ENCODE measurements at places on chromosomes 1 and 21.

- DNase-seq = no peak
Measured at GRCh38 chr1:4076346-4076745, 176.3 kb upstream of the C1orf174 start.

DNA sequence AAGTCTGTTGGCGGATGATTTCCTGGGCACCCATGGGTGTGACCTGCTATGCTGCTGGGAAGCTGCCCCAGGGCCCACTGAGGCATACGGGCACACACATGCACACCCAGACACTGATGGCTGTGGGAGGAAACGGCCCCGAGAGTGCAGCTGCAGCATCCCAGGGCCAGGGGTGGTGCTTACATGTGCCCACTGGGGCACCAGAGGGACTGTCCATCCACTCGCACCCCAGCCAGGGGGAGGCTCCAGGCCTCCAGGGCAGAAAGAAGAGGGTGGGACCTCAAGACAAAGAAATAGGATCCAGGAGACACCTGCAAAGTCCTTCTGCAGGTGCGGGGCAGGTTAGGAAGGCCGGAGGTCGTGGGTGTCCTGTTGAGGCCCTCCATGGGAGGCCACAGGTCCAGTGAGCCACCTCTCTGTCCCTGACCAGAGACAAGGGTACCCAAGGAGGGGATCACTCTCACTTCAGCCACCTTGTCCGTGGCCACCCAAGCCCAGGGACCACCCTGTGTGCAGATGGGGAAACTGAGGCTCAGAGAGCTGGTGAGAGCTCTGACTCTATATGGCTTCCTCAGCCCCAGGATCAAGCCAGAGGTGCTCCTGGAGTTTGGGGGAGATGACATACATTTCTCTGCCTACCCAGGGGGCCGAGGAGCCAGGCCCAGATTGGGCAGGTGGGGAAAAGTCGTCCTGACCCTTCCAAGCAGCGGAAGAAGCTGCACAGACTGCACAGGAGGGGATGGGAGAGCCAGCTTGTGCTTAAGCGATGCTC is 57.1 kb downstream of the WNT9A start:
- no peak for DNase-seq

- no peak for DNase-seq
Measured at GRCh38 chr1:237112663-237113062, 70.7 kb downstream of the RYR2 start.

DNA sequence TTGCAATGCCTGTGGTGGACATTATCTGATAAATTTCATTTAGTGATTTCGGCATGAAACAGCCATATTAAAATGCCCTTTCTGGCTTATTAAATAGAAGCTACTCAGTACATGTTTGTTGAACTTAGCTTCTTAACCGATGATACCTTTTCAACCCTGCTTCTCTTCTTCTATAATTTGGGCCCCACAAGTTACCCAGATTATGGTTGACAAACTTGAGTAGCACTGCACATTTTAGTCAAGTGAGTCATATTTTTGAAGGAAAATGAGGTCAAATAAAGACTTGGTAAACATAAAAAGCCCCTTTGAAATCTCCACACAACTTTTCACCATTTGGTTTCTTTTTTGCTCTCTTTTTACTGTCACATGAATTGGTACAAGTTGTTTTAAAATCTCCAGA is 33.8 kb downstream of the GIPC2 start:
- DNase-seq = peak; percentile 12

DNA sequence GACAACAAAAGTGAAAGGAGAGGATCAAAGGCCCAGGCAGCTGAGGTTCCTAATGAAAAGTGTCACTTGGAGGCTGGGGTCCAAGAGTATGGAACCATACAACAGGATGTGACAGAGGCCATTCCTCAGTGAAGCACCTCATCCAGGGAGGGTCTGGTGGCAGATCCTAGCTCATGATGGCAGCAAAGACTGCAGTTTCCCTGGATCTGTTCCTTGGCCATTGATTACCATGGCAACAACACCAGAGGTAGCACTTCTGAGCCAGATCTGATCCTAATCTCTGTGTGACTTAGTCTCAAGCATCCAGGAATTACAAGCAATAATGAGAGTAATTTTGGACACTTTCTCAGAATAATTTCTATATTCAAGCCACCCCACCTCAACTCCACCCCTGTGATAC is 12.9 kb downstream of the FAM177B start:
- DNase-seq = no peak

- DNase-seq = no peak
Measured at GRCh38 chr1:182261655-182262054, 129.9 kb downstream of the GLUL start.

- DNase-seq = no peak
Measured at GRCh38 chr21:15191342-15191741, 126.5 kb upstream of the NRIP1 start.

- DNase-seq = no peak
Measured at GRCh38 chr1:183937611-183938010, 99.9 kb downstream of the COLGALT2 start.

DNA sequence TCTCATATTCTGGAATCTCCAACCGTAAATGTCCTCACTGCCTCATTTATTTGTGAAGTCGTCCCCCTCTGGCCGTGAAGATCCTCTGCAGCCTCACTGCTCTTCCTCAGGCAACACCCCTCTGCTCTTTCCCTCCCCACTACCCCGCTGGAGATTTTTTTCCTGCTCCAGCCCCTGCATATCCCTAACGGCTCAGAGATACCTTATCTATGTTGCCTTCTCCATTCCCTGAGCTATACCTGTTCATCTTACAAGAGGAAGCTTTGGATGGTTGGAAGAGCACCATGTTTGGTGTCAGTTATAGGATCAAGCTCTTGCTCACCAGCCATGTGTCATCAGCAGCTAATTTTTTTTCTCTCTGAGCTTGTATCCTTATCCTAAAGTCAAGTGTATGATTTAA is 26.4 kb downstream of the LRRC8B start:
- DNase-seq = no peak

DNA sequence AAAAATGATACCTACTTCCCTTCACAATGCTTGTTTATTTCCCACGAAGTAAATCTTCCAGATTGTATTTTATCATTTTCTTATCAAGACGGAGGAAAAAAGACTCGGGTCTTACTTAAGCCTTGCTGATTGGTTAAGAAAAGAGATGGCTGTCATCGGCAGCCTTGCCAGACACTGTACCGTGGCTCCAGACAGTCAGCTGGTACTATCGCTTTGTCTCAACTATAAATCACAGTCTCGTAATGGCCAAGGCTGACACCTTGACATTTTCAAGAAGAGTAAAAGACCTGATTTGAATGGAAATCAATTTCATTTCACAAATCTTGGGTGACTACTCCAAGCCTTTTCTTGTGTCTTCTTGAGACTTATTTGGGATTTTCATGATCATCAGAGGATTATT is 868.0 kb downstream of the USP25 start:
- no peak for DNase-seq

GRCh38 chr1:178612261-178612660 is 99.4 kb downstream of the TEX35 start:
- DNase-seq = peak; percentile 22

GRCh38 chr1:36223381-36223995 is 755 bp upstream of the THRAP3 start:
- DNase-seq = peak; percentile 45

- DNase-seq = no peak
Measured at GRCh38 chr1:92791487-92792066, 6.7 kb upstream of the EVI5 start.

GRCh38 chr1:192639607-192640368 is 3.8 kb downstream of the RGS13 start:
- peak; percentile 75 for DNase-seq

DNA sequence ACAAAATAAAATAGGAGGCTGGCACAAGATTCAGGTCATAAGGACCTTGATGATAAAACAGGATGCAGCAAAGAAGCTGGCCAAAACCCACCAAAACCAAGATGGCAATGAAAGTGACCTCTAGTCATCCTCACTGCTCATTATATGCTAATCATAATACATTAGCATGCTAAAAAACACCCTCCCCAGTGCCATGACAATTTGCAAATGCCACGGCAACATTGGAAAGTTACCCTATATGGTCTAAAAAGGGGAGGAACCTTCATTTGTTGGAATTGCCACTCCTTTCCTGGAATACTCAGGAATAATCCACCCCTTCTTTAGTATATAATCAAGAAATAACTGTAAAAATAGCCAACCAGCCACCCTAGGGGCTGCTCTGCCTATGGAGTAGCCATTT is 108.8 kb upstream of the GRIK1 start:
- no peak for DNase-seq

DNA sequence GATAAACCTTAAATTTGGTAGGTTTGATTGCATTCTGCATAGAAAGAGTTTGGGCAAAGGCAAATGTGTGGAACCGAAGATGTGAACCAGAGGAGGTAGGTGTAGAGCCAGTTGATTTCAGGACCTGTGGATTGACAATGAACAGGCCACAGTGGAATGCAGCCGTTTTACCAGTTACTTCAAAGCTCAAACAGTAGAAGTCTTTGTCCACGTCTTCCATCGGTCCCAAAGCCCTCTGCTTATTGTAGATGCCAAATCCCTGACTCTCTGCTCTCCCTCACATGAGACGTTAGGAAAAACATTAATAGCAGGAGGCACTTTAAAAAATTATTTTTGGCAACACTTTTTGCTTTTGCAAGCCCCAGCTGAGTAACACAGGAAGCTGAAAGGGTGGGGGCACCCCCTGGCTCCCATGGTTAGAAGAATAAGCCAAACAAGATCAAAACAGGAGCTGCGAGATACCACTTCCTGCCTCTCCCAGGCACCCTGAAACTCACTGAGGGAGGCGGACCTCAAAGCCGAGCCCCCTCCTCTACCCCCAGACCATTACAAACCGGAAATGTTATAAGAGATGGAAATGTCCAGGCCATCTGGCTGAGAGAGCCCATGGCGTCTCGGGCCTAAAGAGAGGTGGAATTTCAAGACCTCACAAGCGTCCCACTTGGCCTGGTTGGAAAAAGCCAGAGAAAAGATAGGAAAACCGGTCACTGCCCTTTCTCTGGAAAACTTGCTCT is 13.5 kb downstream of the TRAF3IP3 start:
- DNase-seq = peak; percentile 82

DNA sequence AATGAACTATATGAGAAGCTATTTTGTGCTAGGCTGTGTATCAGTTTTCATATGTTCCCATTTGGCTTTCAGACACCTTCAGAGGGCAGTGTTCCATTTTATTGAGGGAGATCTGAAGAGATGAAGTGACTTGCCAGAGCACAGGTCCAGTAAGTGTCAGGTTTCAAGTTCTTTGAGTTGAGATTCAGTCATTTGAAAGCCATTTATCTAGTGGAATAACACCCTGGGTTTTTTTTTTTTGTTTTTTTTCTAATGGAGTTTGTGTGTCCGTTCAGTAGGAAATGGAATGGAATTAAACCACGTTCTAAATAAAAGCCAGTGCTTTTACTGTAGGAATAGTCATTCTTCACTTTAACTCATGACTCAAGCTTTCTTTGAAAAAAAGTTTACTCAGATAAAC is 652.9 kb upstream of the USP24 start:
- DNase-seq = peak; percentile 12

DNA sequence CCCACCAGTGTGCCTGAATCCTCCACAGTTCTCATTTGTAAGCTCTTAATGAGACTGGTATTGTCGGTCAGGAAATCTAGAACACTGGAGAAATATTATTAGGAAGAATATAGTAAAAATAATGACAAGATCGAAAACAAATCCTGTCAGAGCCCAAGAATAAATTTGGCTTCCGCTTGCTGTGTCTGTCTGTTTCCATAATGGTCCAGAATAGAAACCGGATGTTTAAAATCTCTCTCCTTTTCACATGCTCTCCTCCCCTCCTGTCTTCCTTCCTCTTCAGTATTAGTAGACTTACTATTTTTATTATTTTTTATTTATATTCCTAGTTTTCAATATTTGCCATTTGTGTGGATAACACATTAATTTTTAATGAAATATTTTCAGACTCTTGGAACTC is 187.7 kb downstream of the SDCCAG8 start:
- DNase-seq = no peak

GRCh38 chr1:154583773-154584172 is 16.2 kb downstream of the CHRNB2 start:
- DNase-seq = no peak

DNA sequence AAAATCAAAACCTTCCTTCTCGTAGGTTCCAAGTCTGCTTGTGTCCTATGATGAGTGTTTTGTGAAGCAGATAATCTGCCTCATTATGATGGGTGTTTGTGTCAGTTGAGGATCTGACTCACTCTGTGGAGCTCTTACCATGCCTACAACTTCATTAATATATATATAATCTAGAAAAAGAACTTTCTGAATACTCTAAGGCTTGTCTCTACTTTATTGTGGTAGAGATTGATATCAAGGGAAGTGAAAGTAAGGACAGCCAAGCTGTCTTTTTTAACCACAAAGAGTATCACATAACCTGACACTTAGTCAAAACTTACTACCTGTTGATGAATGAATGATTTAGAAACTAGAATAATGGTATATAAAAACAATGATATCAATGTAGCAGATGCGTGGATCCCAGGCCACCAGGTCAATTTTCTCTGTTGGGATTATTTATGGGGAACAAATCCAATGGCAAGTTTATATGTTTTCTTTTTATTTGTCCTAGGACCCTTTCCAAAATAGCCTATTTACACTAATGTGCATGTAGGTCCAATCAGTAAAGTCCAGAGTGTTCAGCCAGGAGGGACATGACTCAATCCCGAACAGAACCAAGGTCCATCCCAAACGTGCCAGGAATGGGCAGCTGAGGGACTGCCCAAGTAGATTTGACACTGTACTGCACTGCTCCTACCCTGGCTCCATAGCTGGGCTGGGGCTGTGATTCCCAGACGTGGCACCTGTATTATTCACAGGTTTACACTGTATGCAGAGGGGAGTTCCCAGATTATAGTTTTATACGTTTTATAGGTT is 182.3 kb upstream of the GREM2 start:
- DNase-seq = no peak

DNA sequence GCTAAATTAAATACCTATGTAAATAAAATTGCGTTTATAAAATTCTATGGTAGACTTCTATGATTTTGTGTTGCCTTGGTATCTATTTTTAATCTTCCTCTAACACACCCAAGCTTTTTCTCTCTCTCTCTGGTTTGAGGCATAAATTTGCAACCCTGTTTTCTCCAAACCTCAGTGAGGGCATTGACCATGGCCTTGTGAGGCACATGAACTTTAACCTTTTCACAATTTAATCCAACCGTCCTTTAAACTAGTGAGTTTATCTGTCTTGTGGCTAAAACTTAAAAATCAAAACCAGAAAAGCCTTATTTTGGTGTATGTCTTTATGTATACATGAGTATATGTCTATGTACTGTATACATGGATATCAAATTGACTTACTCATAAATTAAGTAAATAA is 746.6 kb upstream of the B3GALT2 start:
- no peak for DNase-seq

DNA sequence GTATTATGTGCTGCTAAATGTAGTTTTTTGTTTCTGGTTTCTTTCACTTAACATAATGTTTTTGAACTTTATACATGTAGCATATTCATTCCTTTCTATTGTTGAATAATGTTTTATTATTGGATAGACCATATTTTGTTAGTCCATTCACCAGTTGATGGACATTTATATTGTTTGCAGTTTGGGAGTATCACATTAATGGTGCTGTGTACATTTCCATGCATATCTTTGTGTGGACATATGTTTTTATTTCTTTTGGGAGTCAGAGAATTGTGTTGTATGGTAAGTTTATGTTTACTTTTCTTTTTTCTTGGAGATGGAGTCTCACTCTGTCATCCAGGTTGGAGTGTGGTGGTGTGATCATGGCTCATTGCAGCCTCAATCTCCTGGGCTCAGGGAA is 134.6 kb downstream of the MAST2 start:
- no peak for DNase-seq

GRCh38 chr1:237211031-237211430 is 169.0 kb downstream of the RYR2 start:
- DNase-seq = no peak

Data from bronchial epithelial cell (primary cell).